CD4-positive, alpha-beta T cell (primary cell): ENCODE measurements at places on chromosomes 1 and 21.

DNA sequence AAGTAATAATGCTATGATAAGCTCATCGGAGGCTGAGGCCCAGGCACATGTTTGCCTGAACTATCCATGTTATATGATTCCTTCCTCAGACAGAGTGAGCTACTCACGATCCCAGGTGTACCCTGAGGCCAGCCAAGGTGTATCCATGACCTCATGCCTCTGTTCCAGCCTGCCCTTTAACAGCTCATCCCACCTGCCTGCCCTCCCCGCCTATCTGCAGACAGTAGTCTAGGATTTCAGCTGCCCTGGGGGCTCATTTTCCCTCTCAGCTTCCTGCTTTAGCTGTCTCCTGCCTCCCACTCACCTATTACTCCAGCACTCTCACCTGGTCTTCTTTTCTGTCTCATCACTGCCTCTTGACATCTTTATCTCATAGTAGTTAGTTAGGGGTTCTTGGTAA, 1.9 kb upstream of the IL24 start:
- no peak for DNase-seq

DNA sequence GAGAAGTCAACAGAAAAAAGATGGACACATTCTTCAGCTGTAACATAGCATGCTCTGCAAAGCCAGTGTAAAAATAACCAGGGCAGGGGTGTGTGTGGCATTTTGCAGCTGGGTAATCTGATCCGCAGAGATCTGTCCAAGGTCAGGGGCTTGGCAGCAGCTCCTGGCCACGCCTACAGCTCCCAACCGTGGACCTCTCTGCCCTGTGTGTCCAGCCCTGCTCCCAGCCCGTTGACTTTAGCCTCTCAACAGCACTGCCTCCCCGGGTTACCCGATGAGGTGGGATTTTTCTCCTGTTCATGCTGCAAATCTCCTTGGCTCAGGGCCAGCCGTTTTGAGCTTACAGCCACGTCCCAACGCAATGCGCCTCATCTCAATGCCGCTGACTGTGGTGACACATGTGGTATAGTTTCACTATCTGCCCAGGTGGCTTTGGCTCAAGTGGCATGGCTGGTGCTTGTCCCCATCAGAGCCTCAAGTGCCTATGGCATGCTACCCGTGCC, 68.1 kb downstream of the VWA5B1 start:
- no peak for DNase-seq

DNA sequence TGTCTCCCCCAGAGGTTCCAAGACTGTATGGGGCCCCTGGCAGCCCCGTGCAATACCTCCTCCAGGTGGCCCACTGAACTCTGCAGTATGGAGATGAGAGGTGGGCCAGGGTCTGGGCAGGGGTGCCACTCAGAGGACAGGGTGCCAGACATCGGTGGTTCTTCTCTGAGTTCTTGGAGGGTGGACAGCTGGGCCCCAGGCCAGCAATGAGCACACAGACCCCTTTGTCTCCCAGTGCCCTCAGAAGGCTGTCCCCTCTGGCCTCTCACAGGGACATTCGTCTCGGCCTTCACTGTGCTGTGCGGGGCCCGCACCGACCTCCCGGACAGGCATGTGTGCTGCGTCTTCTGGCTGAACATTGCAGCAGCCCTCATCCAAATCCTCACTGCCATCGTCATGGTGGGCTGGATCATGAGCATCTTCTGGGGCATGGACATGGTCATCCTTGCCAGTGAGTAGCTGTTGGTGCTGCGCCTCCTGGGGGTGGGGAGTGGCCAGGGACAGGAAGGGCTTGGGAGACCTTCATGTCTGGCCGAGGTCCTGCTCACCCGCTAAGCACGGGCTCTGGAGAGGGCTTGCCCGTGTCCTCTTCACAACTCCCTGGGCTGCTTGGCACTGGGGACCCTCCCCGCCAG, 48.1 kb downstream of the STUM start:
- DNase-seq = no peak

- DNase-seq = no peak
Observed at GRCh38 chr1:247102381-247102780, 1.8 kb downstream of the ZNF669 start.

- no peak for DNase-seq
Observed at GRCh38 chr1:7634546-7635240, 136.4 kb upstream of the VAMP3 start.

DNA sequence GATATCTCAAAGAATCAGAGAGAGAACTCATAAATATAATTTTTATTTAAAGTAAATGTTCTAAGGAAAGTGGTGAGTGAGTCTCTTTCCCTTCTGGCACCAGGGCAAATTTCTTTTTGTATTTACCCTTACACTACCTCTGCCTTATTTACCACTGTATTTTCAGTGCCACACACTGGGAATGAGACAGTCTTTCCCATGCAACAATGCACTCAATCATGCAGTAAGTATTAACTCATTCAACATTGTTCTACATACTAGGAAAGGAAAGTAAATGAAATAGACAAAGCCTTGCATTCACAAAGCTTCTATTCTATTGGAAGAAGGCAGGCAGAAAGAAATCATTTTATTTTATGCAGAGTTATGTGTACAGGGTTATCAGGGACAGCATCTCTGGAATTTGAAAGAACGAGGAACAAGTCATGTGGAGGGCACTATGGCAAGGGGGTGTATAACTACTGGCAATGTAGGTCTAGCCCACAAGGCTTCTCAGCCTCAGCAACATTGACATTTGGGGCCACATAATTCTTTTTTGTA, 129.8 kb upstream of the PRDX6 start:
- no peak for DNase-seq

DNA sequence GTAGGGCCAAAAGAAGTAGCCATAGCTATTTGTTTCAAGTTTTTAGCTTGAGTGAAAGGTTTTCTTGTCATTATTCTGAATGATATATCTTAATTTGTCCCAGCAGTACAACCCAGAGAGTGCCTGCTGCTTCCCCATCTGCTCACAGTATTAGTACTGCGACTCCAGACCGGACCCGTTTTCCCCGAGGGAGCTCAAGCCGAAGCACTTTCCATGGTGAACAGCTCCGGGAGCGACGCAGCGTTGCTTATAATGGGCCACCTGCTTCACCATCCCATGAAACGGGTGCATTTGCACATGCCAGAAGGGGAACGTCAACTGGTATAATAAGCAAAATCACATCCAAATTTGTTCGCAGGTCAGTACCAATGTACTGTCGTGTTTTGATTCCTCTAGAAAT, 37.2 kb upstream of the C1orf115 start:
- DNase-seq = no peak

DNA sequence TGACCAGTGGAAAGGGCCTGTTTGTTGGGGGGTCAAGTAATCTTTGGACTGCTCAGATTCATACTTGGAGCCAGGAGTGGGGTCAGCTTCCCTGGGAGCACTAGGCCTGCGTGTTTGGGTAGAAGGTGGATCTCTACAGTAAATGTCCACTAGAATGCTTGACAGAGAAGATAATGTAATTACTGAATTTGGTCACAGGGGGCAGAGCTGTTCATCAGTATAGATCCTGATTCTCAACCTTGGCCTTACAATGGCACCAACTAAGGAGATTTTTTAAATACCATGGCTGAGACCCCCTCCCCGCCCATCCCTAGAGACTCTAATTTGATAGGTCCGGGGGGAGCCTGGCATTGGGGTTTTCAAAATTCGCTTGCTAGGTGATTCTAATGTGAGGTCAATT, 217.5 kb upstream of the PLXNA2 start:
- no peak for DNase-seq

DNA sequence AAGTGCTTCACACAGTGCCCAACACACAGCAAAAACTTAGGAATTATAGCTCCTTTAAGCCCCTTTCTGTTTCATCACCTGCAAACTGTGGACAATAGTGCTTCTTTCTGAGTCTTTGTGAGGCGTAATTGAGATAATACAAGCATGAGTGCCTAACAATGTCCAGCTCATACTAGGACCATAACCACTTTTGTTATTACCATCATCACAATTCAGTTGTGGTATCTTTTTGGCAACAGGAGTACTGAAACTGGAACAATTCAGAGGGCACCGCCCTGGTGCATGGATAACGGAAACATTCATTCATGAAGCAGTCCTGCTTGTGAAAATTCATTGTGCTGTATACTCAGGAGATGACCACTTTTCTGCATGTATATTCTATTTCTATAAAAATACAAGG, 18.2 kb downstream of the DNAJC11 start:
- no peak for DNase-seq

GRCh38 chr21:39510240-39510639, 58.5 kb downstream of the SH3BGR start:
- DNase-seq = no peak

DNA sequence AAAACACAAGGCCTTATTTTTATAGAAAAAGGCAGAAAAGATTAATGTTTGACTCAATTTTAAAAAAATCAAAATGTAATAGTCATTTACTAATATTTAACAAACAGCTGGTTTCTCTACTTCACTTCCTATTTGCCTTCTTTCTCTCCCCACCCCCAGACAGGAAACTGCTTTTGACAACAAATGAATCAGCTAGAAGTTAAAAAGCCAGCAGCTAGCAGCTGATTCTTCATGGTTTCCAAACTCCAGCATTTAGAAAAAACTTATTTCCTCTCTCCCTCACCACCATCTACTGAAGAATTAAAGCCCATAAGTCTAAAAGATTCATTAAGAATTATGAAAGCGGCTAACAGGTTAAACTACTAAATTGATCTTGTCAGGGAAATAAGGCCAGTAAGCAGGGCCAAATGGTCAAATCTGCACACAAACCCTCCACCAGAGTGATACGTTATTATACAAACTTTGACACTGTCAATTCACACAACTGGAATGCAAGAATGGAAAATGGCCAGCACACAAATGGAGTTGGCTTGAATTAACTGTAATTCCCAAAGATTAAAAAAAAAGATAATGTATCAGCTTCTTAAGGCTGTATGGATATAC, 4.0 kb downstream of the WDR26 start:
- no peak for DNase-seq

DNA sequence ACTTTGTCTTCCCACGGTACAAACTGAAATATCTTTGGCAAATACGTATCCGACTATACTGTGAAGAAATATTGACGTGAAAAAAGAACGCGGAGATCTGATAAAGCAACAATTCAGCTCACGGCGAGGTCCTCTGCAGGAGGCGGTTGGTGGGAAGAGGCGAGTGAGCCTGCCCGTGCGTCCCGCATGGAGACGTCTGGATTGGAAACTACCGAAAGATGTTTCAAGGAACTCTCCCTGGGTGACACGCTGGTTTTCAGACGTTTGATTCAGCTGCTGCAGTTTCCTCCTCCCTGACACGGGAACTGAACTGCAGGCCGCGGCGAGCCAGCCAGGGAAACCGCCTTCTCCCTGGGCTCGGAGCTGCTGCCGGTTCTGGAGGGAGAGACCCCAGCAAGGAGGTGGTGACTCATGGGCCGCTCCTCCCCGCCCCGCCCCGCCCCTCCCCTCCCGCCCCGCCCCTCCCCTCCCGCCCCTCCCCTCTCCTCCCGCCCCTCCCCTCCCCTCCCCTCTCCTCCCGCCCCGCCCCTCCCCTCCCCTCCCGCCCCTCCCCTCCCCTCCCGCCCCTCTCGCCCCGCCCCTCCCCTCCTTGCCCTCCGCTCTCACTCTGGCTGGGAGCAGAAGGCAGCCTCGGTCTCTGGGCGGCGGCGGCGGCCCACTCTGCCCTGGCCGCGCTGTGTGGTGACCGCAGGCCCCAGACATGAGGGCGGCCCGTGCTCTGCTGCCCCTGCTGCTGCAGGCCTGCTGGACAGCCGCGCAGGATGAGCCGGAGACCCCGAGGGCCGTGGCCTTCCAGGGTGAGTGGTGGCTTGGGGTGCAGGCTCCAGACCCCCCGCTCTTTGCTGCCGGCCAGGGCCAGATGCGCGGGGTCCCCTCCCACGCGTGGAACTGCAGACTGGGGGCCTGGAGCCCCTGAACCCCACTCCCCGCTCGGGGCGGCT, at the start of gene COL6A1:
TSS of gene COL6A1 (plus strand) at position 620 of the 941 bp plus-strand sequence. CDS start at position 701, 81 bp downstream.
- peak; percentile 37 for DNase-seq

DNA sequence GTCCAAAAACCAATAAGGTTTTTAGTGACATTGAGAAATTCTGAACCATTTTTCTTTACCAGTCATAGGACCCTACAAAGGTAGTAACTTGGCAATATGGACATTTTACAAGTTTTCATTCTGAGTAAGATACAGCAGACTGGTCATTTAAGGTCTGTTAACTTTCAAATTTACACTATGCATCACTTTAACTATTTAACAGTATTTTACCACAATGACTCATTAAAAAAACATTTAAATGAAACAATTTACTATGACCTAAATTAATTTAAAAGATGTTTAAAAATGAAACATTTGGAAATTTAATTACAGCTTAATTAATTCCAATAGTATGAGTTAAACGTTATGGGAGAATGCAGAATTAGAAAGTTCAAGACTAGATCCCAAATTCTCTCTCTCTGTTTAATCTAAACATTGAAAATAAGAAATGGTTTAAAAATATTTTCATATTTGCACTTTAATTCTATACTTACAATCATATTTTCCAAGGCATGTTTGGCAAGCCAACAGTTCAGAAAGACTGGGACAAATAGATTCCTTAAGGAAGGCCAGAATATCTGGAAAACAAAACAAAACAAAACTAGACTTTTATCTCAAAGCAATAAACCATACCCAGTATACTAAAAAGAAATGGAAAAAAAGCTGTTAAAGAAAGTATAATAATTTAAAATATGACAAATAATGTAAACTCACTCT, 140.9 kb downstream of the KCNT2 start:
- no peak for DNase-seq

DNA sequence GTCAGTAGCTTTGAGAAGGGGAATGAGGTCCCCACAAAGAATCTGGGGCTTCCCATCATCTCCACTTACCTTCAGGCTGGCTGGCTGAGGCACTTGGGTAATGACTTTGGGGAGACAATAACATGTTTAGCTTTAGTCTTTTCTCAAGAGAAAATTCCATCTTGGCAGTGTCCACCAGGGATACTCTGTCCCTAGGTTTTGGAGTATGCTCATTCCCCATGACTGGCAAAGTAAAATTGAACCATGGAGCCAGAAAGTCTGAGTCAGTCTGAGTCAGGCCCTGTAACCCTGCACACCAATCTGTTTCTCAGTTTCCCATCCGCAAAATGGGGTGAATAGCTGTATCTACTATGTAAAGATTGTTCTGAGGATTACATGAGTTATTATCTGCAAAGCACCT, 28.2 kb downstream of the RUNX1 start:
- DNase-seq = no peak

- no peak for DNase-seq
Observed at GRCh38 chr1:45775794-45776193, 25.3 kb upstream of the IPP start.

DNA sequence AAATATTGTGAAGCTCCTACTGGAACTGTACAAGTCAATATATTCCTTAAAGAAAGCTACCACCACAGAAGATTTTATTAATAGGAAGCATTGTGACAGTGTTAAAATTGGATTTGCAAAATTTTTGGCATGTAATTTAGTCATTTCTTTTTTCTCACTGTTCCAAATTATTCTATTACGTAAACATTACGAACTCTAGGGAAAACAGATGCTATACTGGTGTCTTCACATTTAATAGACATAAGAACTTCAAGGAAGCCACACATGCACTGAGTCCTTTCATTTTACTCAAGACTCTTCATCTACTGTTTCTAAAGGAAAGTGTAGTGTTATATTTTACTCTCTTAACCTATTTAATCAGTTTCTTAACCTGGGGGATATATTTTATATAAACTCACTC, 135.4 kb downstream of the HMCN1 start:
- no peak for DNase-seq

GRCh38 chr1:29099286-29099685, 24.4 kb downstream of the TMEM200B start:
- DNase-seq = no peak

- no peak for DNase-seq
Observed at GRCh38 chr1:83555871-83556270, 443.1 kb downstream of the TTLL7 start.
